ENCODE measurements at places on chromosomes 13 and 19. TPM values are rescaled to one million over a fixed set of nuclear protein-coding genes. Genes with fewer than 3 reads are reported as not detected.

The C5AR1 gene
- 5.4 TPM for total RNA-seq

The RBM26 gene
- total RNA-seq = 32.3 TPM

The ZNF726 gene
- total RNA-seq = 1.8 TPM

The HPN gene
- 289 TPM for total RNA-seq

The HNRNPA1L2 gene
- total RNA-seq = 3.9 TPM

The CILP2 gene
- 0.66 TPM for total RNA-seq

DNA sequence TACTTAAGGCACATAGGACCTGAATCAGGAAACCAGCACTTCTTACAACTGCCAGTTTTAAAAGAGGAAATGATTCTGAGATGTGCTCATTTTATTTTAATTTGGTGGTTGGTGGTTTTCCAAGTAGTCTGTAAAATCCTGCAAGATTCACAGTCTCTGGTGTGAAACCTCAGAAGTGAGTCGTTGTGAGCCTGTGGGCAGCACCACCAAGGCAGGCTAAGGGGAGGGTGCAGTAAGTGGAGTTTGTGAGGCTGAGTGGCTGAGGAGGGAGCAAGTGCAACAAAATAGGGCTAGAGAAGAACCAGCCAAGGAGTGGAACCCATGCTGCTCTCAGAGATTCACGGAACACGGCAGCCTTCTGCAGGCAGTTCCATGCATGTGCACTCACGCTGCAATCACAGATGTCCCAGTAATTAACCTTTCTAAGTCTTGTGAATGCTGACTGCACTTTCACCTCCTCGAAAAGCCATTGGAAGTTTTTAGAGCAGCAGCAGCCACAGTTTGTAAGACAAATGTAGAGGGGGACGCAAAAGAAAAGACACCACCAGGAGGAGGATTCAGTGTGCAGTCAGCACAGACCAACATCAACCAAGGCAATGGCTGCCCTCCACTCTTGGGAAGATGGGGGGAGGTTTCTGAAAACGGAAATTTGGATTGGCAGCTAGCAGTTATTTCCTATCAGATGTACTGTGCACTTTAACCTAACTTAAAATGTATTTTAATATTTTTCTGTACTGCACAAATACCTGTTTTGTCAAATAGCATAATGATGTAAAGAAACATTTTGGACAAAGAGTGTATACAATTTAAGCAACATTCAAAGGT is 44.9 kb downstream of the ESD start:
- no peaks in the 10 kb centered on the region for H3K4me1 ChIP-seq
- no peak overlapping the region for H3K27ac ChIP-seq
- H3K36me3 ChIP-seq = peaks cover 4% of the 10 kb centered on the region
- no peak overlapping the region for H3K4me3 ChIP-seq
- H3K27me3 ChIP-seq = no peaks in the 10 kb centered on the region

- peaks cover 17% of the 10 kb centered on the region for H3K36me3 ChIP-seq
- no peaks in the 10 kb centered on the region for H3K27me3 ChIP-seq
- H3K4me1 ChIP-seq = peaks cover 17% of the 10 kb centered on the region
- DNase-seq = no peak
- no peak overlapping the region for H3K4me3 ChIP-seq
- peak overlapping the region; percentile 9 for H3K27ac ChIP-seq
Measured at GRCh38 chr13:45503658-45504057, 38.9 kb downstream of the COG3 start.

DNA sequence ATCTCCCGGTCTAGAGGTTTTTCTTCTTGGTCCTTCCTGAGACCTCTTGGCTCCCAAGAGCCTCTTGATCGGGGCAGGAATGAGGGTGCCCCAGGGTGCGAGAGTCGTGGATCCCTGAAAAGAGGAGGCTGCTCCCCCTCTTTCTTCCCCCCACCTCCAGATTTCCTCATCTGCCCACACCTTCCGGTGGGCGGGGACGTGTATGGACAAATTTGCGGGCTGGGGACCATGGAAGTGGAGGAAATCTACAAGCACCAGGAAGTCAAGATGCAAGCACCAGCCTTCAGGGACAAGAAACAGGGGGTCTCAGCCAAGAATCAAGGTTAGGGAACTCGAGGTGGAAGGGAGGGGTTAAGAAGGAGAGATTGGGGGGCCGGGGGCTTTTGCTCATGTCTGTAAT is at the start of gene MCEMP1:
Gene MCEMP1 (plus strand): TSS at position 237 of the 400 bp plus-strand sequence. CDS start 31 bp downstream, at position 268.
- H3K27ac ChIP-seq = no peak within 1 kb of the TSS
- no peaks in the 10 kb centered on the region for H3K27me3 ChIP-seq
- H3K4me3 ChIP-seq = no peak within 1 kb of the TSS
- H3K4me1 ChIP-seq = peaks cover 11% of the 10 kb centered on the region
- no peaks in the 10 kb centered on the region for H3K36me3 ChIP-seq

- H3K4me1 ChIP-seq = no peaks in the 10 kb centered on the region
- peak; percentile 7 for DNase-seq
- H3K36me3 ChIP-seq = no peaks in the 10 kb centered on the region
- H3K4me3 ChIP-seq = no peak overlapping the region
Measured at GRCh38 chr13:77521595-77522367, 13.7 kb upstream of the SCEL start.

GRCh38 chr19:49672131-49672919 is 4.7 kb upstream of the PRMT1 start:
- H3K27ac ChIP-seq = peak overlapping the region; percentile 56
- H3K27me3 ChIP-seq = no peaks in the 10 kb centered on the region
- peaks cover 20% of the 10 kb centered on the region for H3K4me1 ChIP-seq
- H3K4me3 ChIP-seq = no peak overlapping the region
- no peaks in the 10 kb centered on the region for H3K36me3 ChIP-seq

- H3K4me1 ChIP-seq = peaks cover 16% of the 10 kb centered on the region
- no peaks in the 10 kb centered on the region for H3K27me3 ChIP-seq
- H3K36me3 ChIP-seq = no peaks in the 10 kb centered on the region
- no peak overlapping the region for H3K27ac ChIP-seq
Measured at GRCh38 chr19:41225238-41226052, 6.4 kb downstream of the AXL start.

GRCh38 chr13:97134364-97135095 is 87.6 kb upstream of the MBNL2 start:
- H3K36me3 ChIP-seq = no peaks in the 10 kb centered on the region
- no peak overlapping the region for H3K27ac ChIP-seq
- DNase-seq = no peak
- no peaks in the 10 kb centered on the region for H3K4me1 ChIP-seq

DNA sequence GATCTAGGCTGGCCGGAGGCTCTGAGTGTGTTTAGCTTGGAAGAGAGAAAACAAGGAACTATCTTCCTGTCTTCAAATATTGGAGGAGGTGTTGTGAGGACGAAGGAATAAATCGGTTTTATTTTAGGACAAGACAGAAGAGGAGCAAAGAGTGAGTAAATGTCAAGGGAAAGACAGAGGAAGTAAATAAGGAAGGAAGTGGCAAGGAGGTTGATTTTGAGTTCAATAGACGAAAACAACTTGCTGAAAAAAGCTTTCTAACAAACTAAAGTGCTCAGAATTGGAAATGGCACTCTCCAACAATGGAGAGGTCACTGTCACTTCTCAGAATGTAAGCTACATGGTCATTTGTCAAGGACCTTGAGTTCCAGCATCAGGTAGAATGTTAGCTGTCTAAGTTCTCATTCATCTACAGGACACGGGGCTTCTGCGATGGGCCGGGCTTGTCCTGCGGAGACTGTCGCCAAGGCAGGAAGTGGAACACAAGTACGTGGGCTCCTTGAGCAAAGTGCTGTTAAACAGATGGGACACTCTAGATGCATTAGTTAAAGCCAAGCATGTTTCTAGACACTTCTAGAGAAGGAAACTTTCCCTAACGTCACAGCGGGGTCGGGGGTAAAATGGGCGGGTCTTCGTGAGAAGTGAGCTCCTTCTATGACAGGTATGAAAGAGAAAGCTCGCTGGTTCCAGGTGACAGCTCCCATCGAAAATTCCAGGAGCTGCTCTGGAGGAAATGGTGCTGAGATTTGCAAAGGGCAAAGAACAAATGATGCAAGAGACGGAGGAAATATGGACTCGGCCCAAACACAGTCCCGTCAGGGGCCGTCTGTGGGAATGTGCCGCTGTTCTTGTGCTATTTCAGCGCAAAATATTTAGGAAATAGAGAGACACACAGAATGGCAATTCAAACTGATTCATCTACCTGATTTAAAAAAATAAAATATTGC is 103.9 kb upstream of the UBL3 start:
- H3K4me3 ChIP-seq = no peak overlapping the region
- no peaks in the 10 kb centered on the region for H3K27me3 ChIP-seq
- no peaks in the 10 kb centered on the region for H3K4me1 ChIP-seq
- DNase-seq = no peak

DNA sequence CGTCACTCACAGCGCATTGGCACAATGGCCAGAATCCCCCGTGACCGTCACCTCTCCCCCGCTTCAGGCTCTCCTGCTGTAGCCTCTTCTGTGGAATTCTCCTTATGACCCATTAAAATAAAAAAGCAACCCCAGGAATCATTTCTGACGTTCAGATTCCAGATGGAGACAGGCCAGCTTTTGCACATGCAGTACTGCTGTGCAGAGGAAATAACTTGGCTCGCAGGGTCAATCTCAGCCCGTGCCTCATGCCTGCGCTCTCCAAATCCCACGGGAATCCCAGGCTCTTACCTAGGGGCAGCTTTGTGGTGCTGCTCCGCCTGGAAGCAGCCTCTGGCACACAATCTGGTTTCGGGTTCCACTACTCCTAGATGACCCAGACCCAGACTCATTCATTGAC is 32.7 kb upstream of the SOX1 start:
- no peaks in the 10 kb centered on the region for H3K27me3 ChIP-seq
- no peak overlapping the region for H3K4me3 ChIP-seq
- peaks cover 8% of the 10 kb centered on the region for H3K4me1 ChIP-seq
- H3K27ac ChIP-seq = no peak overlapping the region

DNA sequence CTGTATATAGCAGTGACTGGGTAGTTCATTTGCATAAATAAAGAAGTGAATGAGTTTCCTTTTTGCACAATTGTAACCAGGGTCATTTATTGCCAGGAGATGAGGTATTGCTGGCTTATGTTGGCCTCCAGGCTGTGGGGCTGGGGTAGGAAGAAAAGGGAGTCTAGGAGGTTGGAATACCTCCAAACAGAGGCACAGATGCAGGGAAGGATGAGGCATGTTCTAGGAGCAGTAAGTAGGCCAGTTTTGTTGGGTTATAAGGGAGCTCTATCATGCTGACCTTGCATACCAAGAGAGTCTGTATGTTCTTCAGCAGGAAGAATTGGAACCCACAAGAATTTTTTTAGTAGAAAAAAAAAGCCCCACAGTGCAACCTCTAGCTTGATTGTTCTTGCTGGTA is 17.2 kb upstream of the CYSLTR2 start:
- no peak for DNase-seq
- H3K27ac ChIP-seq = no peak overlapping the region
- H3K4me3 ChIP-seq = no peak overlapping the region
- H3K27me3 ChIP-seq = no peaks in the 10 kb centered on the region
- H3K36me3 ChIP-seq = no peaks in the 10 kb centered on the region
- H3K4me1 ChIP-seq = peaks cover under 1% of the 10 kb centered on the region

DNA sequence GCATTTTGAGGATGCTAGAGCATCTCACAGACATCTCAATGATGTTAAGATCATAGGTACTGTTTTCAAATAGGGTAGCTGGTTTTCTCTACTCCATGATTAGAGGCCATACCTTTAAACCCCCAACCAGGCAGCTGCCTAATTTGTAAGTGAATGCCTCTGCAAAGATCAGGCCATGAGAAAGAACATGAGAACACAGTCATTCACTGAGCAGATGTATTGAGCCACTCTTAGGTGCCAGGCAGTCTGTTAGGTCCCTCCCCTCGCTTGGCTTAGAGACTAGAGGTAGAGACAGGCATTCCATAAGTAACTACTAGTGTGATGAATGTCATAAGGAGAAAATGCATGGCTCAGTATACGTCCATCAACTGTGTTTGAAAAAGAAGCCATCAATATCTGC is 410.0 kb downstream of the FGF9 start:
- H3K36me3 ChIP-seq = no peaks in the 10 kb centered on the region
- DNase-seq = no peak
- peaks cover 13% of the 10 kb centered on the region for H3K4me1 ChIP-seq
- no peaks in the 10 kb centered on the region for H3K27me3 ChIP-seq
- no peak overlapping the region for H3K27ac ChIP-seq

Data from body of pancreas (tissue), 4 donors.